ENCODE measurements at places on chromosomes 7 and 10.

GRCh38 chr10:593016-593415 is 96.5 kb downstream of the DIP2C start:
- DNase-seq: no peak

DNA sequence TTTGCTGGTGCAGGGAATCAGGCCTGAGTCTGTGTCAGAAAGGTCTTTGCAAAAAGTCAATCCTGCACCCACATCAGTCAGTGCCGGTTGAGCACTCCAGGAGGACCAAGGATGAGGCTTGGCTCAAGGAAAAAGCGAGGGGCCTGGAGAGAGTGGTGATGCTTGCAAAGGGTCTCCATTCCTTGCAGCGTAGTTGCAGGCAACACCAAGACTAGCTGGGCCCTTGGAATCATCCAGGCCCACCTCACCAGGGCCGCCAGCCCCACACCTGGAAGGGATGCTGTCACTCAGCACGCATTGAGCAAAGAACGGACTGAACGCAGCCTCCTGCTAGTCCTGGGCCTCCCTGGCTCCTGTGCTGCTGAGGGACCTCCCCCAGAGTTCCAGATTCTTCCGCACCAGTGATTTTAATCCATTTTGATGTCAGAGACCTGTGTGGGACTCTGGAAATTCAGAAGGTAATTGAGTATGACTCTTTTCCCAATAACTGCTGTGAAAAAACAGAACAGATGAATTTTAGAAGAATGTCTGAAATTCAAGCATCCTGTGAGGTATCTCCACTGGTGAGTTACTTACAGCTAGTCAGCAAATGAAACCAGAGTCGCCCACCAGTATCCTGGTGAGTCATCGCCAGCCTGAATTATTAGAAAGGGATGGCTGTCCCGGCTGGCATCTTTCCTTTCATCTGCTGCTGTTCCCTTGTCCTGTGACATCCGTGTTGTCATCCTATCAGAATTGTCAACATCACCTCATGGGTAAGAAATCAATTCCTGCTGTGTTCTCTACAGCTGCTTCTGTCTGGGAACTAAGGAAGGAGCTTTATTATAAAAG is 150.8 kb upstream of the NPS start:
- DNase-seq: peak; percentile 21

GRCh38 chr10:32144817-32145688 is 88.8 kb upstream of the KIF5B start:
- DNase-seq: no peak

- no peak for DNase-seq
Observed at GRCh38 chr10:35415505-35415904, 79.2 kb downstream of the CCNY start.

- peak; percentile 75 for DNase-seq
Observed at GRCh38 chr7:73555411-73555982, 2.0 kb downstream of the BCL7B start.
